Jurkat, Clone E6-1 (cell line): ENCODE measurements at places on chromosomes 6 and 20.

- DNase-seq: no peak
Measured at GRCh38 chr6:148723484-148723883, 23.3 kb upstream of the UST start.

GRCh38 chr6:45617441-45617840 is 239.7 kb upstream of the SUPT3H start:
- DNase-seq: no peak

GRCh38 chr6:159766906-159767305 is 5.1 kb downstream of the ACAT2 start:
- DNase-seq: no peak

DNA sequence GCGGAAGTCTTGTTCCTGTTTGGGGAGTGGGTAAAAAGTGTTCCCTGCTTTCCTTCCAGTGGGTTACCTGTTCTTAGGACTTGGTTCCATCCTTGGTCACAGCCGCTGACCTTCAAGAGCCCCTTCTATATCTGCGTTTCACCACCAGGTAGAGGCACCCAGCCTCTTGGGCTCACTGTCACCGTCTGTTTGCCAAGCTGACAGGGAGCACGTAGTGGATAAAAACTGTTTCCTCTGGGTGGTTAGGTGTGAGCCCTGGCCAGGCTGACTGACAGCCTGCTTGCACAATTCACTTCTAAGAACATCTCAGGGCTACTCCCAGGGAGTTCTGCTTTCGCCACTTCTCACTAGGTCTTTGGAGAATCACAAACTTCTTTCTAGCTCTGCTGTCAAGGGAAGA is 1.8 kb upstream of the JPH2 start:
- no peak for DNase-seq

DNA sequence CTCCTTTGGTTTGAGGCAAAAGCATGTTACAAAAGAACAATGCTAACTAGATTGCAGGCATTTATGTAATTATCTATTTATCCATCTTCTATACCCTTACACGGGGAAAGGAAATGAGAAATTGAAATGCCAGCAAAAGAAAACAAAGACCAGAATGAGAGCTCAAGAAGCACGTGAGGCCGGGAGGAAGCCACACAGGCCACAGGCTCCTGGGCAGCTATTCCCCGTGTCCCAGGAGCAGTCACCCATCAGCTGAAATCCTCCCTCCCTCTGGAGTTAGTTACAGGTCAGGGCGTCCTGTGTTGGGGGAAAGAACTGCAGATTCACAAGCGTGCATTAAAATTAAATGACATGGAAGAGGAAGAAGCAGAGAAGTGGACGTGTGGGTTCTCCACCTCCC is 64.7 kb upstream of the RPS6KA2 start:
- DNase-seq: no peak

- no peak for DNase-seq
Measured at GRCh38 chr20:63703471-63703975, 4.3 kb downstream of the ARFRP1 start.

GRCh38 chr6:155543166-155543847 is 87.7 kb upstream of the NOX3 start:
- peak; percentile 50 for DNase-seq

DNA sequence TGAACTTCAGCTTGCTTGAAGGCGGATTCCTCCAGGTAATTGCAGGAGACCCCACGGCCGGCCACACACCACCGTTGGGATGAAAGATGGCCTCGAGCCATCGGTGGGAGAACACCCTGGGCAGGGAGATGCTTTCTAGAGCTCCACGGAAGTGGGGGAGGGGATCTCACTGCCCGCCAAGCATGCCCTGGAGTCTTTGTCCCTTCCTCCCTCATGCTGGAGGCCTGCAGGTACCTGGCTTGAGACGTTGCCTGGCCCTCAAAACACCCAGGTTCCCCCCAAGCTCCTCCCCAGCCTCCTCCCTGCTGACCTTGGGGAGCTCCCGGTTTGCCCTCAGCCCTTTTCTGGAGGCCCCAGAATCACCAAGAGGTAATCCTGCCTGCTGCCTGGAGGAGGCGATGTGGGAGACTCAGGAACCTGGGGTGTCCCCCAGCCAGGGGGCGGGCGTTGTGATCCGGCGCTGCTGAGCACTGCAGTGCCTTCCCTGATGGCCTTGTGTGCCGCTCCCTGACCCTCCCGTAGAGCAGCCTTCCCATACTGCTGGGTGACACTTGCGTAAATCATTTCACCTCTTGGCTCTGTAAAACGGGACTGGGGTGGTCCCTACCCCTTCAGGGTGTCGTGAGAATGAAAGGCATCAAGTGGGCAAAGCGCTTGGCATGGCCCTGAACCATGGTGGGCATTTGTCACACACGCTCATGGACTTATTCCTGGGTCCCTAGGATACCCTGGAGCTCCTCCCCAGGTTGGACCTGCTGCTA is 91.4 kb downstream of the CEBPB start:
- DNase-seq: no peak

DNA sequence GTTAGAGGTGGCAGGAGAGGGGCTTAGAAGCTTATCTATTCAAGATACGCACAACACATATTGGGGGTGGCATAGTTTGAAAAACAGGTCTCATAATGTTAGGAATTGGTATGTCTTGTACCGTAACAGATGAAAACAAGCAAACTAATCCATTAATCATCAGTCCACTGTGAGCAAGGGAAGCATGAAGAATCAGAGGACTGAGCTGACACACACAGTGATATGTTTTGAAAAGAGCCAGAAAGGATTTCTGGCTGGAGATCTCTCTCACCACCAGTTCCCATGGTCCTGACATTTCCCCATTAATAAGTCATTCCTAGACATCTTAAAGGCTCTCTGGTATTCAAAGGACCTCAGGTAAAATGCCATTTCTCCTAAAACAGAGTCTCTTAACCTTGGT is 158.8 kb upstream of the PHACTR1 start:
- no peak for DNase-seq

DNA sequence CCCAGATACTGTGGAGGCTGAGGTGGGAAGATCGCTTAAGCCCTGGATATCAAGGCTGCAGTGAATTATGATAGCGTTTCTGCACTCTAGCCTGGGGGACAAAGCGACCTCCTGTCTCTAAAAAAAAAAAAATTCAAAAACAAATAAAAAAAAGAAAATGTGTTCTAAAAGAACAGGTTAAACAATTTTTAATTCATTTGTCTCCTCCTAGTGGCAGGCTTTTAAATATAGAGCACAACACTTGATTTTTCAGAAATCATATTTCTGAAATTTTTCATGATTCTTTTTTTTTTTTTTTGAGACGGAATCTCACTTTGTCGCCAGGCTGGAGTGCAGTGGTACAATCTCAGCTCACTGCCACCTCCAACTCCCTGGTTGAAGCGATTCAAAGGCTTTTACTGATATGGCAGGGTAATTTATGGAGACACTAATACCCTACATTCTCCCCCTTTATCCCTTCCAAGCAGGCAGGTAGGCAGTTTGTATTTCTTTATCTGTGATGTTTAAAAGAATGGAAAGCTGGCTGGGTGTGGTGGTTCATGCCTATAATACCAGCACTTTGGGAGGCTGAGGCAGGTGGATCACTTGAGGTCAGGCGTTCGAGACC is 8.7 kb upstream of the GTF3C6 start:
- peak; percentile 38 for DNase-seq

GRCh38 chr6:91140449-91140848 is 553.6 kb upstream of the MAP3K7 start:
- no peak for DNase-seq

GRCh38 chr20:64049060-64049877 is at the start of gene SOX18:
TSS of gene SOX18 (minus strand) at chr20:64049639. CDS start at chr20:64049516, 123 bp downstream.
- DNase-seq: no peak

DNA sequence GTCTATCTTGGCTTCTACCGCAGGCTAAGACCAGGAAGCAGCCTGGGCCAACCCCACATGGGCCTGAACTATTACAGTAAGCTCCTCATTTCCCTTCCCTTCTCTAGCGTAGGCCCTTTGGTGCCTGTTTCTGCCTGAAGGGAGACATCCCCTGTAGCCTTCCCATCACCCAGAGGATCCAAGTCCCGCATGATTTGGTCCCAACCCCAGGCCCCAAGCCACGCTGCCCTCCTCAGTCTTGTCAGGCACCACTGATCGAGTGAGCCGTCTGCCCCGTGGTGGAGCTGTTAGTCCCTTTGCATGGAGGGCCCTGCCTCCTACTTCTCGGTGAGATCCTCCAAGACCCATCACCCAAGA is 46.4 kb downstream of the EBF4 start:
- no peak for DNase-seq

GRCh38 chr20:36121981-36122930 is 32.3 kb upstream of the EPB41L1 start:
- DNase-seq: no peak

DNA sequence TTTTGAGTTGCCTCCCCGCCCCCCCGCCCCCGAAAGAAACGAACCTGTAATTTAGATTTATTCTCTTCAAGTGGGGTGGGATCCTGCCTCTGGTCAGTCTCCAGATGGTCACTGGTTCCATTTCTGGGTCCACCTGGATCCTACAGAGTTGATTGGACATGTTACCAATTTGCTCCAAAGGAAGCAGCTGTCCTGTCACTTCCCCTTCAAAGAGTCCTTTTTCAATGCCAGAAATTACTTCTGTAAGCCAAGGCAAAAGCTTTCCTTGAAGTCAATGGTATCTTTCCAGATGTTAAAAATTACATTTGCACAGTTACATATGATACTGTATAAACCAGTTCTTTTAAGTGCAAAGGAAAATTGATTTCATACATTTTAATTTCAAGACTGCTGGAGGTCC is 12.0 kb upstream of the ANKRD60 start:
- DNase-seq: no peak

- DNase-seq: no peak
Measured at GRCh38 chr6:108841377-108841855, 6.8 kb upstream of the ARMC2 start.

GRCh38 chr6:164296411-164296810 is 881.9 kb downstream of the QKI start:
- no peak for DNase-seq

DNA sequence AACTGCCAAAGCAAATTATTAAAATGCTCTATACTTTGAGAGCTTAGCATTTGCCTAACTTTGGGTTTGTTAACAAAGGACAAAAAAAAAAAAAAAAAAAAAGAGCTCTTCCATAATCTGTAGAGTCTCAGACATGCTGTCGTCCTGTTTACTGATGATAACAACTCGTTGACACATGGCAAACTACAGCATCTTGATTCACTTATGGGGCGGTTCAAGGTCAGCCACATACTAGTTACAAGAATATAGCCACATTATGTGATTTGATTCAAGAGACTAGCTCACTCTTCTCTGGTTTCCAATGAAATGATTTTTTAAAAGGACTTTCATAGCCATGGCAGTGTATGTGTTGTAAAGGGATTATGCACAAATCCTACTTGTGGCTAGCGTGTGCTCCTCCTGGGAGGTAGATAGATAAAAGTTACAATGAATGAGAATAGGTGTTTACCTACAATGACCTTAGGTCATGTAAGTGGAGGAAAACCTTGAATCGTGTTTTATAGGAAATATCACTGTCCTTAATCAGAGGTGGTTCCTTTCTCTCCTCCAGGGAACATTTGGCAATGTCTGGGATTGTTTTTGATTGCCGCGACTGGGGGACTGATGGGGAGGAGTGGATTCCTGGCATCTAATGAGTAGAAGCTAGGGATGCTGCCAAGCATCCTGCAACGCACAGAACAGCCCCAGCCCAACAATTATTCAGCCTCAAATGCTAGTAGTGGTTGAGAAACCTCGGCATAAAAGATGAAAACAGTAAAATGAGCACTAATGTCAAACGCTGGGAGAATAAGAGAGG is 969.2 kb upstream of the SLC35B3 start:
- DNase-seq: no peak

GRCh38 chr20:40493071-40493470 is 196.0 kb downstream of the MAFB start:
- DNase-seq: no peak

DNA sequence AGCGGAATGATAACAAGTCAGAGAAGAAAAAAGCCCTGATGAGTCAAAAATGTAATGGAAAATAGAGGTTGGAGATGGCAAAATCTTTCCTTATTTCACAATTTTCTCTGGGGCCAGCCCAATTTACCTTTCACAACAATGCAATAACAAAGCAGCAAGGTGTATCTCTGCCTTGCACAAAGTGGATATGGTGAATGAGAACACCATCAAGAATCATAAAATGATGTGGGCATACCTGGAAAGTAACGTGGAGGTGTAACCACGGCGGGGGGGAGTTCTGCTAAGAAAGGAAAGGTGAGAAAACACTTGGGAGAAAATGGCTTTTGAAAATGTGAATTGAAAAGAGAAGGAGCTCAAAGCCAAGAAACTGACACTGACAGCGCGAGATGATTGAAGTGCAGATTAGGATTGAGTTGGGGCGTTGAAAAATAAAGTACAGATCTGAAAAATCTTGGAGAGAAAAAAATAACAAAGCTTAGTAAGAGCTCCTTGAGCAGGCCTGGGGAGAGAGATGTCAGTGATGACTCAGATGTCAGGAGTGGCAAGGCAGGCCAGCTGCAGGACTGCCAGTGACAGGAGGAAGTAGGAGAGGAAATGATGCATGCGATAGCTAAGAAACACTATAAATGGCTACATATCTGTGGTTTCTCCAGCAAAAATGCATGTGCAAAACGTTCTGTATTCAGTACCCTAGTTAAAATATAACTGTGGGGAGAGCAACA is 26.2 kb downstream of the ARHGAP18 start:
- DNase-seq: peak; percentile 89

- DNase-seq: no peak
Measured at GRCh38 chr6:2799936-2800527, 34.8 kb downstream of the WRNIP1 start.

- no peak for DNase-seq
Measured at GRCh38 chr6:33583591-33584155, 3.6 kb upstream of the BAK1 start.

GRCh38 chr6:66307490-66307889 is 600.5 kb upstream of the EYS start:
- DNase-seq: no peak

DNA sequence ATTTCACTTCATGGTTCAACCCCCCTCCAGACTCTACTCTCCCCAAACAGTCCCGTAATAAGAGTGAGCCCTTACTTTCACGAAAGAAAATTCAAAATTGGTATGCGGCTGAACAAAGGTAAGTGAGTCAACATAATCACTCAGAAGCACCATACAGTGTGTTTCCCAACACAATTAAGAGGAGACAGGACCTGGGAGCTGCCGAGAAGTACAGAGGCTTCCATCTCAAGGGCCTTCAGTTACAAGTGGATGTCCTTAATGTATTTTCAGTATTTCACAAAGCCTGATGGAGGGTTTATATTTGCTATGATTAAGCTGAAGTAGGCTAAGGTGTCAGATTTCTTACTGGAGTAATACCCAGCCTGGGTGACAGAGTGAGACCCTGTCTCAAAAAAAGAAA is 51.1 kb downstream of the MYO6 start:
- DNase-seq: no peak

GRCh38 chr6:107246249-107246971 is 131.1 kb upstream of the BEND3 start:
- DNase-seq: no peak

GRCh38 chr6:27901801-27902200 is 10.4 kb downstream of the OR2B2 start:
- DNase-seq: no peak

GRCh38 chr6:142343938-142344337 is 42.1 kb downstream of the ADGRG6 start:
- no peak for DNase-seq
